ENCODE measurements at places on chromosomes 16 and 17.

DNA sequence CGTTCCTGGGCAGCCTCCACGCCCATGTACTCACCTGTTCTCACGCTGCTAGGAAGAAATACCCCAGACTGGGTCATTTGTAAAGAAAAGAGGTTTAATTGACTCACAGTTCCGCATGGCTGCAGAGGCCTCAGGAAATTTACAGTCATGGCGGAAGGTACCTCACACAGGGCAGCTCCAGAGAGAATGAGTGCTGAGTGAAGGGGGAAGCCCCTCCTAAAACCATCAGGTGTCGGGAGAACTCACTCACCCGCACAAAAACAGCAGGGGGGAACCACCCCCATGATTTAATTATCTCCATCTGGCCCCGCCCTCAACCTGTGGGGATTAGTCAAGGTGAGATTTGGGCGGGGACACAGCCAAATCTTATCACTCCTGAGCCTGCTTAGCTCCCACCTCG is 18.2 kb downstream of the RAB40C start:
- DNase-seq, result no peak

GRCh38 chr17:42294469-42295398 is 6.4 kb downstream of the STAT5A start:
- DNase-seq, result no peak

GRCh38 chr17:72118335-72119076 is 2.3 kb upstream of the SOX9 start:
- no peak for DNase-seq

DNA sequence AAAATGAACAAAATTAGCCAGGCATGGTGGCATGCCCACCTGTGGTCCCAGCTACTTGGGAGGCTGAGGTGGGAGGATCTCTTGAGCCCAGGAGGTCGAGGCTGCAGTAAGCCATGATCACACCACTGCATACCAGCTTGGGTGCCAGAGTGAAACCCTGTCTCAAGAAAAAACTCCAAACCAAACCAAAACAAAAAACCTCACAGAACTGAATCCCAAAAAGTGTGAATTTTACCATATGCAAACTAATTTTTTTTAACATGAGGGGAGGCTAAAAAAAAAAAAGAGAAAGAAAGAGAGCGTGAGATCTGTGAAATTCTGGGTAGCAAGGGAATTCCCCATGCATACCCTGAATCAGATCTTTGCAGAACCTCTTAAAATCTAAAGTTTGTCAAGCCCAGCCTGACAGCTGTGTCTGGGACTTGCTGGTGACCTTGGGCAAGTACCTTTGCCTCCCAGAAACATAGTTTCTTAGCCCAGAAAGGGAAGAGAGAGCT is 17.1 kb upstream of the CDH1 start:
- no peak for DNase-seq

- DNase-seq, result no peak
These were observed 331.9 kb downstream of the SEC14L1 start for GRCh38 chr17:77472468-77473310.

- DNase-seq, result no peak
These were observed 49.5 kb upstream of the MEAK7 start for GRCh38 chr16:84553873-84554399.

GRCh38 chr17:22517716-22518115 is 825.4 kb downstream of the KCNJ18 start:
- peak; percentile 84 for DNase-seq

GRCh38 chr16:85235991-85236817 is 123.9 kb upstream of the CIBAR2 start:
- no peak for DNase-seq

DNA sequence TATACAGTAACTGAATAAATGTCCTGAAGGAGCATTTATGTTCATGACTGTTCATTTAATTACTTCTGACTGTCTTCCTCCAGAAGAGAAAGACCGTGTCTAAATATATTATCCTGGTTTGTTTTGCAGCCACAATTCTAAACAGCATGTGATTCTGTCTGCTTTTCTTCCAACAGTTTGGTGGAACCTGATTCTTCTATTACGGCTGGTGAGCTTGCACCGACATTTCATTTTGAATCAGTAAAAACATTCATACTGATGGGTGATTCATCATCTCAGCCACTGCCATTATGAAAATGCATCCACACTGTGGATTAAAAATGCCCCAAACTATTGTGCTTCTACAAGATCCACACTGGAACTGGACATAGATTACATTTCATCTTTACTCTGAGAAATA is 16.9 kb downstream of the KNOP1 start:
- DNase-seq, result no peak

All from vagina (tissue), 2 donors.